HFF-Myc (cell line): ENCODE measurements at places on chromosomes 4 and X.

DNA sequence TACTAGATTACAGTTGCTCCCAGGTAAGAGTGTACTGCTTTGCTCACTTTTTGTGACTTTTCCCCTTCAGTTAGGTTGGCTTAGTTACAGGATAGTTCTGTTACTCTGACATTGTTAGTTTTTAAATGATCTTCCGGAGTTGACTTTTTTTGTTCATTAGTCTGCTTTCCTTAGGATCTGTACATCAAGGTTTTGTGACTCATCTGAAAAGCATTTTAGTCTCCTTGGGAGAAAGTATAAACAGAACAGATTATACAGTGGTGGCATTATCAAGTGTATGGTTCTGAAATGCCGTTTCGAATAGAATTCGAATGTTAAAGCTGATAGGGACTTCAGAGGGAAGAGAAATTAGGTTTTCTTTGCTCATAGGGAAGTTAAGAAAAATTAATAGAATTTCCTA is 63.3 kb downstream of the USP9X start:
- peak; percentile 5 for DNase-seq

DNA sequence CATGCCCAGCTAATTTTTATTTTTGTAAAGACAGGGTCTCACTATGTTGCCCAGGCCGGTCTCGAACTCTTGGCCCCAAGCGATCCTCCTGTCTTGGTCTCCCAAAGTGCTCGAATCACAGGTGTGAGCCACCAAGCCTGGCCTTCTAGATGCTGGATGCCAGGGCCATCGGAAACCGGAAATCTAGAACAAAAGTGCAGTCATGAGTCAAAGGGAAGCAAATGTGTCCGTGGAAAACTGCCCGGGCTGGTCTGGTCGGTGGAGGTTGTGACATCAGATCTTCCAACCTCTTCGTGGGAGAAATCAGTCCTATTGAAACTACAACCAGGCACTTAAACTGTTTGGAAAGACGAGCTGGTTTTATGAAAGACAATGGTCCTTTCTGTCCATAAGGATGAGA is 92.3 kb upstream of the SHOX start:
- DNase-seq = no peak

DNA sequence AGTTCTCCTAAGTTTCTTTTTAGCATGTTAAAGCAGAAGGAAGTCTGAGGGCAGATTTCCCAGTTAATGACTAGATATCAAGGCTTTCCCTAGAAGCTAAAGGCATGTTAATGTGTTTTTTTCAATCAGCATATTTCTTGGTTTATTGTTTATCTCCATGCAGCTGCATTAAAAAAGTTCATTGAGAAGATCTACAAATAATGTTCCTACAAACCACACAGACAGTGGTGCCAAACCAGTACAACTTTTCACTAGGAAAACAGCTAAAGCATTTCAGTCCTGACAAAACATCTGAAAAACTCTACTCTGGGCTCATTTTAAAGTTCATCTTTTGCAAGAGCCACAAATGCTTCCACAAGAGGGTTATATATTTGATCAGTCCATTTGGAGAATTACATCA is 320.0 kb downstream of the ADGRL3 start:
- DNase-seq = no peak

DNA sequence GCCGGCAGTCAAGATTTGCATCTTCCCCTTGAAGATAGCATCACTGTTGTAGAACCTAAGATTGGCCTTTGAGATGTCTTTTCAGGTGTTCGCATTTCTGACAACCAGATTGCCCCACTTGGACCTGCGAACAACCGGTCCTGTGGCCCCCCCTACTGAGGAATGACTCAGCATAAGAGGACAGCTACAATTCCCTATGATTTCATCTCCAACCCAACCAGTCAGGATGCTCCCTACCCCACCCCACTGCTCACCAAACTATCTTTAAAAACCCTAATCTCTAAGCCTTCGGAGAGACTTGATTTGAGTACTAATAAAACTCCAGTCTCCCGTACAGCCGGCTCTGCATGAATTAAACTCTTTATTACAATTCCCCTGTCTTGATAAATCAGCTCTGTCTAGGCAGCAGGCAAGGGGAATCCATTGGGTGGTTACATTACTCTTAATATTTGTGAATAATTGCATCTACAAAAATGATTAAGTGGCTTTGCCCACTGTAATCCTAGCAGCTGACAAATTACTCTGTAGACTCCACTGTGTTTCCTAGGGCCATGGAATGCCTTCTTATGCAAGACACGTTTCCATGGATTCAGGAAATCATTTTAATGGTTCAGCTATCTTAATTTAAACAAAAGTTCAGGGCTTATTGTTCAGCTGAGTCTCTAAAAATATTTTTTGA is 95.4 kb downstream of the GPR143 start:
- DNase-seq = no peak

- DNase-seq = no peak
Observed at GRCh38 chr4:124555959-124556358, 156.6 kb downstream of the ANKRD50 start.

DNA sequence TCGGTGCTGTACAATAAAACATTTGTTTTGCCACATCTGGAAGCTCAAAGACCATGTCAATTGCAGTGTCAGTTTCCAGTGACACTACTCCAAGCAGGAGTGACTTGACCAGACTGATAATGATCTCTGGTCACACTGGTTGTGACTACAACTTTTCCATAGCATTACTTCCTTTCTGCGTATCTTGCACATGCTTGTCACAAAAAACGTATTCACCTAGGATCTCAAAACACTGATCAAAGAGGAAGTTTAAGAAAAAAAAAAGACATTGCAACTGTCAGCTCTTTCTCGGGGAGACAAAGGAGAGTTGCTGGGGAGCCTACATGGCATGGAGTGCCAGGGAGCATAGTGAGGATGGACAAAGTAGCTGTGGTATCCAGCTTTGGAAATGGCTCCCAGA is 60.6 kb downstream of the OPHN1 start:
- DNase-seq = no peak

- DNase-seq = no peak
Observed at GRCh38 chr4:113423631-113424030, 337.9 kb downstream of the CAMK2D start.

- DNase-seq = no peak
Observed at GRCh38 chr4:173280998-173281397, 53.2 kb downstream of the HMGB2 start.

GRCh38 chr4:98249831-98250230 is 11.4 kb upstream of the RAP1GDS1 start:
- no peak for DNase-seq

DNA sequence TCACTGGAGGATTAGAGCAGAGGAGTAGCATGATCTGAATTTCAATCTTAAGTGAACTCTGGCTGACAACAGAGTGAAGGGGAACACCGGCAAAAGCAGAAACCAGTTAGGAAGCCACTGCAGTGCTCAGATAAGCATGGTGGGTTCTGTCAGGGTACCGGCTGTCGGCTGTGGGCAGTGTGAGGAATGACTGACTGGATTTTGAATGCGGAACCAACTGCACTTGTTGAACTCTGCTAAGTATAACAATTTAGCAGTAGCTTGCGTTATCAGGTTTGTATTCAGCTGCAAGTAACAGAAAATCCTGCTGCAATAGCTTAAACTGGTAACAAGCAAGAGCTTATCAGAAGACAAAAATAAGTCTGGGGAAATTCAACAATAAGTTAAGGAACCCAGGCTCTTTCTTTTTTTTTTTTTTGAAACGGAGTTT is 5.2 kb downstream of the HTT start:
- DNase-seq = no peak

GRCh38 chr4:82889287-82889686 is 1.7 kb downstream of the SEC31A start:
- no peak for DNase-seq

DNA sequence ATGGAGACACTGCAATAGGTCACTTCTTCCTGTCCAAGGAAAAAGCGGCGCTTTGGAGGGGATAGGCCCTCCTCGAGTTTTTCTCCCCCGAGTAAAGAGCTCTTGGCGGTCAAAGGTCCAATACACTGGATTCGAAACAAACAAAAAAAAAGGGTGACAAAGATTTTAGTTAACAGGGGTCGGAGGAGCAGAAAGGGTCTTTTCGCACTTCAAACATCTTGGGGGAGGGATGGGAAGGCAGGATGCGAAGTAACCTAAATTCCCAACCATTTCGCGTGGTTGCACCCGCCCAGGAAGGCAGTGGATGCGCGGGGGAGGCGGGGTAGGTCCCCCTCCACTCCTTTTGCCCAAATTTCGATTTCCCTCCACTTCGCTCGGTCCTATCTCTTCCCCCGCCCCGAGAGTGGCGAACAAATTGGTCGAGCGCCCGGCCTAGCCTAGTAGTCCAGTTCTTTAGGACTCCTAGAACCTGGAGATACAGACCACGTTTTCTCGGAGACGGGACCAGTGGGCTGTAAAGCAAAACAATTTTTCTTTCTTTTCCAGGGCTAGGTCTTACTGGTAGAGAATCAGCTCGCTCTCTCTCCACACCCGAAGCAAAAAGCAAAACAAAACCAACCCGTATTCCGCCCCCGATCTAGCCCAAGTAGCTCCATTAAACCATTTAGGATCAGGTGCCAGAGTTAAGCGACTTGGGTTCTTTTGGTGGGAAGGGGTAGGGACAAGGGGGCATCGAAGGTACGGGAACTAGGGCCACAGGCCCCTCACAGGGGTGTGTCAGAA is 2.0 kb upstream of the STAG2 start:
- no peak for DNase-seq

DNA sequence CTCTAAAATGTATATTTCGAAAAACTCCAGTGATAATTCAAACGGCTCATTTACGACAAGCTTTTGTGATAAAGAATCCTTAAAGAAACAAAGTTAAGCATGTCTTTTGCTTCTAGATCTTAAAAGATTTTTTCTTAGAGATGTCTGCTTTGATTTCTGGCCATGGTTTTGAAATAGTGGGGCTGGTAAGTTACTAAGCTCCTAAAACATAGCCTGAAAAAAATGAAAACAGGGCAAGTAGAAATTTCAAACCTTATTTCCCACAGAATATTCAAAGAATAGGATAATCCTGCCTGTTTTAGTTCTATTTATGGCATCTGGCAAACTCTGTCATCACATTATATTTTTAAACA is 318.3 kb downstream of the ARHGAP24 start:
- DNase-seq = no peak
